Upper lobe of right lung (tissue), 1 donor: ENCODE measurements at places on chromosomes 12 and 14.

DNA sequence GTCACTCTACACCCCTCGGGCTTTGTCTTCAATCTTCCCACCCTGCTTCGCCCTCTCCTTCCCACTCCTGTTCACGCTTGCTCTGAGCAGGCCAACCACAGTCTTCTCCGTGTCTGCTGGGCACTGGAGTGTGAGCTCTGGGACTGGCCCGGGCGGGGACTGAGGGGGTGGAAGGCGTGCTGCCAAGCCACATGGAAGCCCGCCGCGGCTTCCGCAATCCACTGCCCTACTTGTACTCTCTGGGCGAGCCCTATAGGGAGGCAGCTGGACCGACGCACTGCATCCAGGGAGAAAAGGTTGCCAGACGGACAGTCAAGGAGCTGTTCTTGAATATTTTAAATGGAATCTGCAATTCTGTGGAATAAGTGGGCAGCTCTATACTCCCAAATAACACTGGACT lies 24.8 kb downstream of the GOLGA3 start:
- H3K27ac ChIP-seq, result no peak overlapping the region
- H3K4me3 ChIP-seq, result no peak overlapping the region
- peaks cover 90% of the 10 kb centered on the region for H3K36me3 ChIP-seq
- no peaks in the 10 kb centered on the region for H3K27me3 ChIP-seq
- no peaks in the 10 kb centered on the region for H3K4me1 ChIP-seq
- DNase-seq, result no peak

GRCh38 chr12:64826234-64826633 lies 1.8 kb downstream of the TBC1D30 start:
- peaks cover 47% of the 10 kb centered on the region for H3K27me3 ChIP-seq
- peaks cover 28% of the 10 kb centered on the region for H3K4me1 ChIP-seq
- DNase-seq, result peak; percentile 74
- H3K27ac ChIP-seq, result no peak overlapping the region

GRCh38 chr12:12977231-12977630 lies 22.8 kb downstream of the HEBP1 start:
- DNase-seq, result no peak
- no peak overlapping the region for H3K27ac ChIP-seq
- no peaks in the 10 kb centered on the region for H3K27me3 ChIP-seq
- H3K36me3 ChIP-seq, result peaks cover 81% of the 10 kb centered on the region

DNA sequence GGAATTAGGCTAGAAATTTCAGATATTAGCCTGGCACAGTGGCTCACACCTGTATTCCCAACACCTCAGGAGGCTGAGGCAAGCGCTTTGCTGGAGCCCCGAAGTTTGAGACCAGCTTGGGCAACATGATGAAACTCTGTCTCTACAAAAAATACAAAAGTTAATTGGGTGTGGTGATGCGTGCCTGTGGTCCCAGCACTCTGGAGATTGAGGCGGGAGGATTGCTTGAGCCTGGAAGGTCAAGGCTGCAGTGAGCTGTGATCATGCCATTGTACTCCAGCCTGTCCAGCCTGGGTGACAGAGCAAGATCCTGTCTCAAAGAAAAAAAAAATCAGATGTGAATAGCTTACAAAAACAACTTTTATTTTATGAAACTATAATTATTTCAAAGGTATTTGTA lies 15.1 kb downstream of the FRMD6 start:
- no peaks in the 10 kb centered on the region for H3K36me3 ChIP-seq
- no peak for DNase-seq
- no peaks in the 10 kb centered on the region for H3K27me3 ChIP-seq
- H3K4me1 ChIP-seq, result no peaks in the 10 kb centered on the region

GRCh38 chr12:105336411-105336810 lies 5.9 kb downstream of the C12orf75 start:
- H3K4me3 ChIP-seq, result no peak overlapping the region
- H3K27ac ChIP-seq, result no peak overlapping the region
- no peaks in the 10 kb centered on the region for H3K36me3 ChIP-seq

GRCh38 chr14:68871392-68871791 lies 78.5 kb upstream of the ZFP36L1 start:
- H3K36me3 ChIP-seq, result peaks cover 51% of the 10 kb centered on the region
- no peaks in the 10 kb centered on the region for H3K4me1 ChIP-seq
- no peaks in the 10 kb centered on the region for H3K27me3 ChIP-seq
- no peak overlapping the region for H3K4me3 ChIP-seq
- DNase-seq, result no peak
- no peak overlapping the region for H3K27ac ChIP-seq

GRCh38 chr14:91175291-91176201 lies 61.7 kb downstream of the DGLUCY start:
- H3K4me1 ChIP-seq, result no peaks in the 10 kb centered on the region
- H3K27ac ChIP-seq, result no peak overlapping the region
- no peaks in the 10 kb centered on the region for H3K27me3 ChIP-seq
- peaks cover 49% of the 10 kb centered on the region for H3K36me3 ChIP-seq

GRCh38 chr12:29807129-29807528 lies 23.4 kb upstream of the TMTC1 start:
- no peak overlapping the region for H3K4me3 ChIP-seq
- no peak overlapping the region for H3K27ac ChIP-seq
- H3K27me3 ChIP-seq, result no peaks in the 10 kb centered on the region
- no peaks in the 10 kb centered on the region for H3K36me3 ChIP-seq
- DNase-seq, result no peak
- no peaks in the 10 kb centered on the region for H3K4me1 ChIP-seq

DNA sequence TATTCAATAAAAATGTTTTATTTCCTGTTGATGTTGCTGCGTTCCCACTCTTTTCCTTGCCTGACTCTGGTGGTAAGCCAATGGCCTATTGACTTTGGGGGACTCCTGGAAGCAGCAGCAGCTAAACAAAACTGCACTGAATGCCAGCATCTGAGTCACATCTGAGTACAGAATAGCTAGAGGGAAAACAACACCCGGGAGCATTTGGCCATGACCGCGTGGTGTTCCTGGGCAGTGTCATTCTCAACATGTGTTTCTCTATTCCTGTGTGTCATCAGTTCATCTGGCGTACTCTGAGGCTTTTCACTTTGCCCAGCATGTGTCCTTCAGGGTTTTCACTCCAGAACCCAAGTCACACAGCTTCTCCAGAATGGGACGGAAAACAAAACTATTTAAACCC lies 238.8 kb downstream of the PAWR start:
- no peak overlapping the region for H3K27ac ChIP-seq
- no peak for DNase-seq
- no peaks in the 10 kb centered on the region for H3K36me3 ChIP-seq
- H3K4me1 ChIP-seq, result no peaks in the 10 kb centered on the region
- no peaks in the 10 kb centered on the region for H3K27me3 ChIP-seq

- H3K27ac ChIP-seq, result no peak overlapping the region
- no peaks in the 10 kb centered on the region for H3K4me1 ChIP-seq
- no peaks in the 10 kb centered on the region for H3K36me3 ChIP-seq
These were observed 77.9 kb upstream of the BCL11B start for GRCh38 chr14:99349721-99350495.

- no peaks in the 10 kb centered on the region for H3K36me3 ChIP-seq
- H3K27me3 ChIP-seq, result no peaks in the 10 kb centered on the region
- H3K4me1 ChIP-seq, result no peaks in the 10 kb centered on the region
- no peak overlapping the region for H3K27ac ChIP-seq
These were observed 29.2 kb downstream of the GLRX5 start for GRCh38 chr14:95564060-95564459.

DNA sequence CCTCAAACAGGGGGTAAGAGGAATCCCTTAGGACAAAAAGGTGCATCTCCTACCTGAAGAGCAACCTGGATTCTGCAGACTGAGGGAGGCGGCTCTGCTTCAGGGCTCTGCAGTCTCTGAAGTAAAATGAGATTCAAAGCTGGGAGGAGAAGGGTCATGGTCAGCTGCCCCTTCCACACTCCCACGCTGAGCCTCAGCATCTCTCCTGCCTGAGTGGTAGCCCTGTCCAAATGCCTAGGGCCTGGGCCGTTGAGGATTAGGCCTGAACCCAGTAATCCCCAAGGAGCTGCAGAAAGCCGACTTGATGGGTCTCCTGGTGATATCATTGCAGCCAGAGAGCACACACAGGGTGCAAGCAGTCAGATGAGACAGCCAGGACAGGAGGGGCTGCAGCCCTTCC lies 18.9 kb downstream of the PHLDA1 start:
- peaks cover 2% of the 10 kb centered on the region for H3K4me1 ChIP-seq
- no peak overlapping the region for H3K4me3 ChIP-seq
- no peak overlapping the region for H3K27ac ChIP-seq
- H3K36me3 ChIP-seq, result no peaks in the 10 kb centered on the region
- DNase-seq, result no peak

GRCh38 chr12:83322809-83323208 lies 636.1 kb downstream of the TMTC2 start:
- H3K27me3 ChIP-seq, result no peaks in the 10 kb centered on the region
- no peak for DNase-seq
- H3K27ac ChIP-seq, result no peak overlapping the region
- H3K4me1 ChIP-seq, result no peaks in the 10 kb centered on the region
- H3K4me3 ChIP-seq, result no peak overlapping the region

DNA sequence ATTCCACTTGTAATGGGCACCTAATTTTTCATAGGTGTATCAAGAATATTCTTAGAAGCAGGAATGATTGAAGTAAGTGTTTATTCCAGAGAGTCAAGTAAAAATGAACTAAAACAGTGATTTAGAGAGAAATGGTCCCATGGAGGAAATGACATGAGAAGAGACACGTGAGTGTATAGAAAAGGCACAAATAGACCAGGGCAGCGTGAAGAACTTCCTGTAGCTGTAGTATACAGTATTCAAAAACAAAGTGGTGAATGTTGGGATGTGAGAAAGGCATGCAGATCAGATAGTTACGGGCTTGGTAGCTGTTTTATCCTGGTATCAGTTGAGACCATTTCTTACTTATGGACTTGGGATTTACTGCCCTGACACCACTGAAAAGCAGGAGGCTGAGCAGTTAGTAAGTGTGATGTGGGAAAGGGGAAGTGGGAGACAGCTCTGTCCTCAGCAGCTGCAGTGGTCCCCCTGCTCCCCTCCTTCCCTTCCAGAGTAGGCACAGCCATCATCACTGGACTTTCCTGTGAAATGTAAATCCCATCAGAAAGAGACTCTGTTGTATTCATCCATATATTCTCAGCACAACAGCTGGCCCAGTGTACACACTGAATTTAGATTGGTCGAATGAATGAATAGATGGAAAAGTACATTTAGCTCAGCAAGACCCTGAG lies 16.8 kb upstream of the TESPA1 start:
- peaks cover 1% of the 10 kb centered on the region for H3K27me3 ChIP-seq
- DNase-seq, result no peak
- no peaks in the 10 kb centered on the region for H3K4me1 ChIP-seq
- H3K4me3 ChIP-seq, result no peak overlapping the region
- no peaks in the 10 kb centered on the region for H3K36me3 ChIP-seq

GRCh38 chr14:95256002-95256775 lies 63.5 kb downstream of the CLMN start:
- no peak overlapping the region for H3K4me3 ChIP-seq
- H3K36me3 ChIP-seq, result no peaks in the 10 kb centered on the region
- H3K27ac ChIP-seq, result no peak overlapping the region

DNA sequence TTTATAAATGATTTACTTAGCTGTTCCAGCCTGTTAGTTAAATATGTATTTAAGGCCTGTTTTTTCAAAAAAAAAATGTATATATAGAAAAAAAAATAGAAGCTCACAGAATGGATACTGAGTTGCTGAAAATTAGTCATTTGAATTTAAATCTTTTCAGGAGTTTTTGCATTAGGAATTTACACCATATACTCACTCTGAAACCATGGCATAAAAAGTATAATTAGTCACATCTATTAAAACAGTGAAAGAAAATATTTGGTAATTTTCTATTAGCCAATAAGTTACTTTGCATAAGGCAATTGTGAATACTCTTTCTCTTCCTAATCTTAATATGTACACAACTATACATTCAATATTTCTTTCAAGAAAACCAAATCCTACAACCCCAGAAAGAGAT lies 51.9 kb downstream of the HMGA2 start:
- H3K27me3 ChIP-seq, result no peaks in the 10 kb centered on the region
- H3K27ac ChIP-seq, result no peak overlapping the region
- H3K4me3 ChIP-seq, result no peak overlapping the region
- no peaks in the 10 kb centered on the region for H3K36me3 ChIP-seq

- no peak for DNase-seq
- H3K27me3 ChIP-seq, result no peaks in the 10 kb centered on the region
- H3K27ac ChIP-seq, result no peak overlapping the region
- no peaks in the 10 kb centered on the region for H3K36me3 ChIP-seq
These were observed 97.3 kb downstream of the DERA start for GRCh38 chr12:16008421-16008824.

GRCh38 chr12:93950311-93950710 lies 198.1 kb upstream of the PLXNC1 start:
- no peak overlapping the region for H3K4me3 ChIP-seq
- no peaks in the 10 kb centered on the region for H3K27me3 ChIP-seq
- H3K36me3 ChIP-seq, result no peaks in the 10 kb centered on the region
- H3K27ac ChIP-seq, result no peak overlapping the region
- no peak for DNase-seq
- no peaks in the 10 kb centered on the region for H3K4me1 ChIP-seq

- H3K4me3 ChIP-seq, result no peak overlapping the region
- H3K4me1 ChIP-seq, result no peaks in the 10 kb centered on the region
- H3K36me3 ChIP-seq, result no peaks in the 10 kb centered on the region
- no peak for DNase-seq
These were observed 52.9 kb downstream of the STAB2 start for GRCh38 chr12:103639983-103640382.

GRCh38 chr14:24909523-24910302 lies 140.2 kb downstream of the STXBP6 start:
- H3K4me3 ChIP-seq, result no peak overlapping the region
- no peak overlapping the region for H3K27ac ChIP-seq
- H3K4me1 ChIP-seq, result peaks cover 13% of the 10 kb centered on the region
- no peaks in the 10 kb centered on the region for H3K27me3 ChIP-seq
- no peaks in the 10 kb centered on the region for H3K36me3 ChIP-seq

DNA sequence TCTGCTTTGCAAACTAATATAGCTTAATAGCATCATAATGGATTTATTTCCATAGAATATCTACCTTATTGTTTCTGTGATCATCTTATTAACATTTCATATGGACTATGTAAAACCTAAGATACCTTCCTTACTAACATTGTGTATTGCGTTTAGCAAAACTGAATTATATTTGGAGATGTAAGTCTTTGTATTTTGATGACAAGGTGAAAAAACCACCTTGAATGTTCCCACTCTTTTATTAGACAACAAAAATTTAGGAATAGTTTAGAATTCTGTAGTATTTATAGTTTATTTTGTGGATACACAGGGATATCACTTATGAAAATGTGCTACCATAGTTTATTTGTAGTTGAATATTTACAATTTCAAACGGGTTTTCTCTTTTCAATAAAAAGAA lies 32.0 kb downstream of the RASSF8 start:
- H3K4me3 ChIP-seq, result no peak overlapping the region
- no peaks in the 10 kb centered on the region for H3K36me3 ChIP-seq
- no peak for DNase-seq
- H3K27me3 ChIP-seq, result no peaks in the 10 kb centered on the region
- no peaks in the 10 kb centered on the region for H3K4me1 ChIP-seq
- no peak overlapping the region for H3K27ac ChIP-seq

DNA sequence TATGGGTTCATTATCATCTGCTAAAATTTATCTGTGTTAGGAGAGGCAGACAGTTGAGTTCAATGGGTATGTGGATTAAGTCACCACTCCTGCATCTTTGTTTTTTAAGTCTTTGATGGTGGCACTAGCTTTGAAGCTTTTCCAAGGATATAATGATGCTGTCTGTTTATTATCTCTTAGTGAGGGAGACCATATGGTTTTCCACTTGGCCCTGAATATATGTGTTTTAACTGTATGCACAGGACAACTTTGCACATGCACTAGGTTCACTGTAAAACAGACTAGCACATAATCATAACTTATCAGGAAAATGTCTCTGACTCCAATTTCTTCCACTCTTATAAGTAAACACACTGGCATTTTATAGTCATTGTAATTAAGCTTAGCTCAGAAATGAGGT lies 8.9 kb downstream of the OR6C74 start:
- H3K27me3 ChIP-seq, result no peaks in the 10 kb centered on the region
- no peak overlapping the region for H3K27ac ChIP-seq
- no peak overlapping the region for H3K4me3 ChIP-seq
- no peaks in the 10 kb centered on the region for H3K4me1 ChIP-seq
- DNase-seq, result no peak
